ENCODE measurements at places on chromosomes 7 and 10.
A peak's percentile ranks its signal among the peaks of the same experiment; 100 is the strongest.

GRCh38 chr7:137943132-137943551 is 58.7 kb downstream of the CREB3L2 start:
- DNase-seq, result no peak

GRCh38 chr10:132977076-132977475 is 34.7 kb upstream of the CFAP46 start:
- DNase-seq, result no peak

DNA sequence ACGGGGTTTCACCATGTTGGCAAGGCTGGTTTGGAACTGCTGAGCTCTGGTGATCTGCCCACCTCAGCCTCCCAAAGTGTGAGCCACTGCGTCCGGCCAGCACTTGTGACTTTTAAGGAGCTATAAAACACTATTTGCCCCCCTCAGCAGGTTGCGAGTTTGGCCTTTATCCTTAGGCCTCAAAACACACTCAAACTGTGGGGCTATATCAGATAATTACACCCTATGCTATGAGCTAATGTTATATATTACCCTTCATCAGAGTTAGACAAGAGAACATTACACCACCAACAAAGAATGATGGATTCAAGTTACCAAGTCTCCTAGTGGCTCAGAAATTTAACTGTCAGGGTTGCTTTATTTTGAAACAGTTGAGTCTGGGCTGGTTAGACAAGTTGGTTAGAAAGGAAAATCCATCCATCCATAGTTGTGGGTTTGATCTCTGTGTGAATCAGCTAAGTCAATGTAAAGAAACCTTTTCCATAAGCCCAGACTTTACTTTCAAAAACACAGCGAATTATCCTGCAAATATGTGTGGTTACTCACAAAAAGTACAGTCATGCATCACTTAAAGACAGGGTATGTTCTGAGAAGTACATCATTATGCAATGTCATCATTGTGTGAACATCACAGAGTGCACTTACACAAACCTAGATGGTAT is 115.8 kb downstream of the SEMA3D start:
- DNase-seq, result no peak

GRCh38 chr7:155469311-155470185 is 11.6 kb downstream of the EN2 start:
- no peak for DNase-seq

DNA sequence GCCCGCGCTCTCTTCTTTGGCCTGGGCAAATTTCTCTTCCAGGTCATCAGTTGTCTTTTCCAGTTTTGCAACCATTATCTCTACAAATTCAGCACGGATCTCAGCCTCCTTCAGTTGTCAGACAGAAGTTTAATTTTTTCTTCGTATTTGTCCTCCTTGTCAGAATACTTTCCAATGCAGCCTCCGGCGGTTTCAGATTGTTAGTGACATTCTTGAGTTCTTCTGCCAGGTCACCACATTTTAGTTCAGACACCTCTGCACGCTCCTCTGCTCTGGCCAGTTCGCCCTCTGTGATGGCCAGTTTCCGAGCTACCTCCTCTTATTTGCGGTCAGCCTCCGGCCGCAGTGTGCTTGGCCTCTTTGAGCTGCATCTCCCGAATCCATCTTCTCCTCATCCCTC is 32.8 kb upstream of the CPN1 start:
- no peak for DNase-seq

DNA sequence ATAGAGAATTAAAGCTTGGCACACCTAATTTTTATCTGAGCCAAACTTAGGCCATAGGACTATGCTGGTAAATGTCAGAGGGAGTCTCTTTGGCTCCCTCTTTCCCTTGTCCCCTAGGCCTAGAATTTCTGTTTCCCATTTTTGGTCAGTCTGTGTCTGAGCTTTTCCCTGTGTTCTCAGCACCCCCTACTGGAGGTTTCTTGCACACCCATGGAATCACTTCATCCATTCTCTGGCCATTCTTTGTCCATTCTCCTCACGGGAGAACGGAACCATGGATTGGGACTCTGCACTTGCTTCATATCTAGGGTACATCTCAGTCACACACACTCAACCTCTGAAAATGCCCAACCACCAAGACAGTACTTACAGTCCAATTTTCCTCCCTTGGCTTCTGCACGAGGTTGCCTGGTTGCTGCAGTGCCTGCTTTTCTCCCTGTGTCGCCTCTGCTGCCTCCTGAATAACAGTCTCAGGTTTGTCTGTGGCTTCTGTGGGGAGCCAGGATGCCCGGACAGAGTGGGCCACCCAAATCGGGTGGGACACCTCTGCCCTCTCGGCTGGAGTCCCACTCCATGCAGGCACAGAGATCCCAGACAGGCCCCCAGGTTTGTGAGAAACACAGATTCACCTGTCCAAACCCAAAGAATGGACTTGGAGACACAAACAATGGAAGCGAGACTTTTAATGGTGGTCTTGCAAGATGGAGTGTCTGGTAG is 35.1 kb upstream of the DNAH11 start:
- DNase-seq, result peak; percentile 63

- DNase-seq, result no peak
Observed at GRCh38 chr7:9189703-9190102, 756.3 kb downstream of the NXPH1 start.

DNA sequence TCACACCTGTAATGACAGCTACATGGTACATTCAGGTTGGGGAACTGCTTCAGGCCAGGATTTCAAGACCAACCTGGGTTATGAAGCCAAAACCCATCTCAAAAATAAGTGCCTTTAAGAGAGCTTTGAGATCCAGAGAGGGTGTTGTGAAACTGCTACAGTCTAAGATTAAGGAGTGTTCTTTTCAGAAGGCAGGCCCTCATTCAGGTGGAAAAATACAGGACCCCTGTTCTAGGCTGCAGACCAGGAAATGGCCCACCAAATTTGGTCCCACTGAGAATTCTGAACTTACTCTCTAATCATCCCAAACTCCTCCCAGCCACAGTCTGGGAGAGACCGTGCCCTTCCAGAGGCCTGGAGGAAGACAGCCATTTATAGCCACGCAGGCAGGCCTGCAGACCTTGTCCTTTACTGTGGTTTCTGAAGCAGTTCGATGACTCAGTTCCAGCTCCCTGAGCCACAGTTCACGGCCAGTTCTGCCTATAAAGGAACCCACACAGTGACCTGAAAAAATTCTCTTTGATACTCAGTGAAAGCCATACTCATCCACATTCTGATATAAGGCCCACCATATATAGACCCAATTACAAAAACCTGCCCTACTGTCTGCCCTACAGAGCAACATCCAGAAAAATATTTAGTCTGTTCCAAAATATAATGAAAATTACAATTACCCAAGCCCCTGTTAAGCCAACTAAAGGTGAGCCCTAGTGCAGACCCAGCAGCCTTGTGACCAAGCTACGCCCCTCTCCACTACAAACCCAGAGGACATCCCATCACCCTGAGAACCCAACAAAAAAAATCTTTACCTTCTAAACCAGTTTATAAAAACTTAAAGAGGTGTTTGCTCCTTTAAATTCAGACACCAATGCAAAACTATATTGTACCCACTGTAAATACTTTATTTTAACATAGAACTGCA is 21.2 kb downstream of the ZNF680 start:
- DNase-seq, result peak; percentile 90

DNA sequence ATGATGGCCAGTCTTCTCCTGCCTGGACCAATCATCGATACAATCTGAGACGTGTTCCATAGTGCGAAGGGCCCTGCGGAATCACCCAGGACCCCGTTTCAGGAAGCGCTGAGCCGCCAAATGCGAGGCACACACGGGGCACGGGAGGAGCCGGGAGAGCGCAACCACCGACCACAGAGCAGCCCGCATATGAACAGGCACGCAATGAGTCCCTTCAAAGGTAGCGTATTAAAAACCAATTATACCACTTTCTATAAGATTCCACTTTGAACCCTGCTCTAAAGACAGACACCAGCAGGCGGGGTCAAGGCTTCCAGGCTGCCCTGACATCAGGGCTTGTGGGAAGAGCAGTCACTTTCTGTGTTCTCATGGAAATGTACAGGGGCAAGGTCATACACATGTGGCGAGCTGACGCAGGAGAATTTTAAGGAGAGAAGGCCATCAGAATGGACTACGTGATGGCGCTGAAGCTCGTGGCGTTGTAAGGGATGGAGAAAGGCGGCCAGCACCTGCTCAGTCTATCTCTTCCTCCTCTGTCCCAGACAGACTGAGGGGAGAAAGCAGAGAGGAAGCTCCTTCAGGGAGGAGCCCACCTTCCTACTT is 46.2 kb downstream of the AMZ1 start:
- DNase-seq, result peak; percentile 88

DNA sequence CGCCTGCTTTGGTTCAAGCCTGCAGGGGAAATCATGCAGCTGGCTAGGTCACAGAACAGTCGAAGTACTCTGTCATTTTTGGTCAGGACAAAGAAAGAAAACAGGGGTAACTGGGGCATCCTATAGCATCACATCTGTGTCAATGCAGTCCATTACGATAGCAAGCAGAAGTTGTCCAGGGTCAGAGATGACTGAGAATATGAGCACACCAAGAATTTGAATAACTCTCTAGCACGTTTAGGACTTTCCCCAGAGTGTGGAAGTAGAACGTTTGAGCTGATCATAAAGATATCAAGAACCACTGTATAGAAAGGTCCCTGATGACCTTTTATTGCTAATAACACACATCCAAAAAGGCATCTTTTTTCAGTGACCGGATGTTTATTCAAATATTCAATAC is 12.7 kb upstream of the HECW1 start:
- no peak for DNase-seq

DNA sequence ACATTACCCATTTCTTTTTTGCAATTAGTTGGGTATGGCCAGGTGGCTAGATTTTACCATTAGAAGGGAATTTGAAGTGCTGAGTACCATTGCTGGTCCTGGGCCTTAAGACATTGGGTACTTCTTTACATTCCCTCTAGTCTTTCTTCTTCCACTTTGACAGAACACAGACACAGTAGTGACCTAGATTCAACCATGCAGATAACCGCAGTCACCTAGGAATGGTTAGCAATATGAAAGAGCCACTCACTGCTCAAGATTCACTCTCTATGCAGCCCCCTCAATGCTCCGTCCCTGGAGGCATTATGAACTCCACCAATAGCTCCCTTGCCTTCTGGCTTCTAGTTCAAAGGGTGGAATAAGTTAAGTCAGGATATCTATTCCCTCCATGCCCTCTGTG is 16.2 kb upstream of the PON1 start:
- DNase-seq, result no peak

DNA sequence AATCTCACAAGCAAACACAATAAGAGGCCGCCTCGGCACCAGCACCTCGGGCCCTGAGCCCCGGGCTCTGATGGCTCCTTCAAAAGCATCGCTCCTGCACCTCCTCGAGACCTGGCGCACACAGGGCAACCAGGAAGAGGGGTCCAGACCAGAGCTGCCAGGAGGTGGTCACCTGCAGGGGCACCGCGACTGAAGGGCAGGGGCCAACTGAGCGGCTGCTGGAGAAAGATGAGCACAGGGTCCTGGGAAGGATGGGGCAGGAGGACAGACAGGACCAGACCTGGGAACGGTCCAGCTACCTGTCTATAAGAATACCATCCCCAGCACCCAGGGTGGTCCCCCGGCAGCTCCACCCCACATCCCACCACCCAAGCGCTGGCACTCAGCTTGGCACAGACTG is 20.8 kb downstream of the MAD1L1 start:
- DNase-seq, result no peak

DNA sequence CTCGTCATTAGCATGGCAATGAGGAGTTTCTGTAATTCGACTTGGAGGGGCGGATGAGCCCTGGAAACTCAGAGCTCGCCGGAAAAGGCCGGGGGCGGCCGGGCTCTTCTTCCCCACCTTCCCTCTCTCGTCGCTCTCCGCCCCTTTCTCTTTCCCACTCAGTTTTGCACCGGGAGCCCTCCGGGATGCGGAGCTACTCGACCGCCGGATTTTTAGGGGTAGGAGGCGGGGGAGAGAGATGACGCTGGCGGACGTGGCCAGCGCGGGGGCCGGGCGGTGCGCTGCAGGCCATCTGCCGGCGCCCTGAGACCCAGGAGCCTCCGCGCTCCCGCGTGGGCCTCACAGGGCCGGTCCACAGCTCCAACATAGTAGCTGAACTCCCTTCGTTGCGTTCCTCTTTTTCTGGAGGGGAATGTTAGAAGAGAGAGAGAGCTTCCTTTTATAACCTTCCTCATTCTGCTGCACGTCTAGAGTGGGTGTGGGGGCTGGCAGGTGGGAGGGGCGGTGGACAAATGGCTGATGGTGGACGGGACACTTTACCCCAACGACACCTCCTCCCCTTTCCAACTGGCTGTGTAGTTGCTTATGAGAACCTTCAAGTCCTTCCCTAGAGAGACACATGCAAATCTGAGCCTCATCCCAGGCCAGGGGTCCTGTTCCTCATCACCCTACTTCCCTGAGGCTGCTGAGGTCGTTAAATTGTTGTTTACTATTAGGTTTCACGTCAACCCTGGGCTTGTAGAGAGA is 1.1 kb upstream of the HOXA1 start:
- peak; percentile 70 for DNase-seq

DNA sequence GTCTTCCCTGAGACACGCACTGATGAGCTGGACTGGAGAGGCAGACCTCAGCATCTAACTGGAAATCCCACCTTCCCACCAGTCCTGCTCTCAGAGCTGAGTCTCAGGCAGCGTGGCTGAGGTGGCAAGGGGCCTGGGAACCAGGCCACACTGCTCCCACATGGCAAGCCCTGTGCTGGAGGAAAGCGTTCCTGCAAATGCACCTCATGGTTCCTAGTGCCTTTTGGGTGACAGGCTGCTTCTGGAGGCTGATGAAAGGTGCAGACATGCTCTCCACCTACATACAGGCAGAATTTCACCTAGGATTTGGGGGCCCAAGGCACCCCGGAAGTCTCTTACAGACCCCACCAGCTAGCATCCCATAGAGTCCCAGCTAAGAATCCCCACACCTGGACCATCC is 432.9 kb upstream of the FOXK1 start:
- no peak for DNase-seq

- no peak for DNase-seq
Observed at GRCh38 chr7:130489140-130489983, 2.5 kb upstream of the MEST start.

DNA sequence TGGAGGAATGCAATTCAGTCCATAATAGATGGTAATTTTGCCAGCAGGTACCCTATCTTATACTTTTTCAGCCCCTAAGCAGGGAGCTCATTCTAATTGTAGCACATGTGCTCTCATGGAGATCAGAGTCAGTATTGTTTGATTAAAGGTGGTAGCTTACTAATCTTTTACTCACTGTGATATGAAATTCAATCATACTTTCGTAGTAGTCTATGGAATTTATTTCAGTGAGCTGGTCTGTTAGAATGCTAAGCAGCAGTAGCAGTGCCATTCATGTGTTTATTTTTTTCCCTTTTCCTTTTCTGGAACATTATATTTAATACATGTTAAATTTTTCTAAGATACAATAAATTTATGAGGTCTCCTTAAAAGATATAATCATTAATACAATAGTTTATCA is 109.0 kb downstream of the ST7 start:
- DNase-seq, result no peak

DNA sequence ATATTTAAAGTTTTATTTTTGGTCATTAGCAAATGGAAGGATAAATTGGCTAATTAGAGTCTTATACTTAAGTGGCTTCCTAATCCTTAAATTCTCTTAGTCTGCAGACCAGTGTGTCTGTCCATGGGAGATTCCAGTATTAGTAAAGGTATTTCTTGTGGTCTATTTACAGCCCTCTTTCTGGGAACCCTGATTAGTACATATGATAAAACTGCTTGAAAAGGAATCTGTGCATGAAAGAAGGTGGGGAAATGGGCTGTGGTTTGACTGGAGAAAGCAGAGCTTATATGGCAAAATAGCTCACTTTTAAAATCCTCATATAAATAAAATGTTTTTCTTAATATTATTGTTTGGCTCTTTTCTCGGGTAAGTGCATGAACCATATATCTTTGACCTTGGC is 124.5 kb upstream of the RHOBTB1 start:
- no peak for DNase-seq
